ENCODE measurements at places on chromosomes 11 and 22.

- DNase-seq, result peak; percentile 93
Measured at GRCh38 chr11:71202598-71202944, 49.8 kb downstream of the SHANK2 start.

- DNase-seq, result no peak
Measured at GRCh38 chr11:123815122-123815521, 9.0 kb upstream of the OR6M1 start.

- DNase-seq, result no peak
Measured at GRCh38 chr11:121887976-121888557, 227.9 kb downstream of the BLID start.

- no peak for DNase-seq
Measured at GRCh38 chr11:112465433-112466024, 204.9 kb upstream of the PLET1 start.

DNA sequence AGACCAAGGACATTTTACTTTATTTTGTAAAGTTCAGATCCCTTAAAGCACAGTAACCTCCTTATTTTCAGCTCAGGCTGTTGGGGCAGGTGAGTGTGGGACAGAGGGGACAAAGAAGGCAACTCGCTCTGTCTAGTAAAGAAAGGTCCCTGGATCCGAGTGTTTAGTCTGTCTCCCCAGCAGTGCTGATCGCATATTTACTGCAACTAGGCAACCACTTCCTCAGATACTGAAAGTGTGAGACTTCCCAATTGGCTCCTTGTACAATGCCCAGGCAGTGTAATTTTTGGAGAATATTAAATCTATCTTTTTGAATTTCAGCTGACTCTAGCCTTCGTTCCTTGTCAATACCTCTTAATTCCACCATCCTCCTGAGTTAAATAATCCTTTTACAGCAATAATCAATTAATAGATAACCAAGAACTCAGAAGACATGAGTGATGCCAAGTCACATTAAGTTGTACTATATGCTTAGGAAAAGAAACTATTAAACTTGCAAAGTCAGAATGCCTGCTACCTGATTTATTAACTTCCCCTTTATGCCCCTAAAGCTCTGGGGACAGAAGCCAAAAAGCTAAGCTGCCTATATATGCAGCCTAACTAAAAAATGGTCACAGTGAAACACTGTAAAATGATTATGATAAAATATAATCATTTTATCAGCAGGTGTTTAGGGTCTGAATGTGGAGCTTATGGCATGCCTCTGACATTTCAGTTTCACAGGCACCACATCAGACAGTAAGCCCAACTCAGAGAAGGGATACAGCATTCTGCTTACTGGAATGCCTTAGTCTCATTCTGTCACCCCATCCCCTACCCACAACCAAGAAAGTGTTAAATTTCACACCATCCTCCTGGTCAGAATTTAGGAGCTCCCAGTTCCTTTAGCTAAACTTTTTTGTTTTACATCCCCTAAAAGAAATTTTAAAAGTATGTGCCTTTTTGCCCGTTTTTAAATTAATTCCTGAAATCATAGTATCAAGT lies 138.7 kb downstream of the TRIM44 start:
- no peak for DNase-seq

DNA sequence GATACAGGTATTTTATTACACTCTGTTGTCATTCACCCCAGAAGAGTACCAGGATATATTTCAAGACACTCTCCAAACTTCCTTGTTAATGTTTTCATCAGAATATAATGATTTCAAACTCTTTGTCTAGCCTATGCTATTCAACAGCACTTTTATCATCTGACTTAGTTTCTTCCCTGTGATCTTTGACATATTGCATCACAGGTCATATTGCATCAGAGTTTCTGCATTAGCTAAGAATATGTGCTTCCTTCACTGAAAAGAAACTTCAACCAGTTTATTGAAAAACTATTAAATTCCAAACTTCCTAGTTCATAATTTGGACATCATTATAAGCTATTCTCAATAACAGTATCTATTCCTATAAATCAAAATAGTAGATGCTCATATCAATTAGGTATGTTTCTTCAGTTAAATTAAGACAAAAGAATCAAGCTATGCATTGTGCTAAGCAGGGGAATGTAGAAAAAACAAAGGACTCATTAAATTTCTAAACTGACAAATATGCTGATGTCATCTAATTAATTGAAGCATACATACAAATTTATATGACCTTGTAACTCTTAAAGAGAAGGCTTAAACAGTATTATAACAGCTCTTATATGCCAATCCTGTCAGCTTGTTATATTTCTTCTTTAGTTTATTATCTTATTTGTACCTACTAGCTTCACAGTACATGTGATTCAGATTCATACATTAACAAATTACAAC lies 361.8 kb upstream of the LUZP2 start:
- no peak for DNase-seq

DNA sequence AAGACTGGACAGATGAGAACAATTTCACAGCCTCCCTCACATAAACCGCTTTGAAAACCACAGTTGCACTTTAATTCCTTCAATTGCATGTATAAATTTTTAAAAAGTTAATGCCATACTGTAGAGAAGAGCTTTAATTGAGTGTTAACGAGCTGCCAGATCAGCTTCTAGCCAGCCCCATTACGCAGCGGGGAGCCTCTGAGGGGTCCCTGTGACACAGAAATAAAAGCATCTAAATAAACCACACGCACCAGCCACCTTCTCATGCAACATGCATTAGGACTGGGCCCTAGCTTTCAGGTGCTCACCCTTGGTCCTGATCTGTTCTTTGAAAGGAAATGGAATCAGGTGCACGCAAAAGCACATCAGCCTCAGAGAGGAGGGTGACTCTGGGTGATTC lies 111.7 kb downstream of the SPATA19 start:
- DNase-seq, result no peak

DNA sequence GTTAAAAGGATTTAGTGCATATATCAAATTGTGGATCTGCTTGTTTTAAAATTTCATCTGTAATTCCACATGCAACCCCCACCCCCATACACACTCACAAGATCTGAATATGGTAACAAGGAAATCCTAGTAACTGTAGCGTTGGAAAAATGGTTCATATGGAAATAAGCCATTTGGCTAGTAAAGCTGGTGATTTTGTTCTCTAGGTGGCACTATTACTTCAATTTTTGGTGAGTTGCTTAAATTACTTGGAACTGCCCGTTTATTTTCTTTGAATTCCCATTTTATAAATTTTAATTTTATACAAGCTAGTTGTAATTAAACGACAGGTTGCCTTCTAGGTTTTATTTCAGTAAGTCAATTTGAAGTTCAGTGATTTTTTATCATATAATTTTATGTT lies 5.3 kb downstream of the BDNF start:
- no peak for DNase-seq

DNA sequence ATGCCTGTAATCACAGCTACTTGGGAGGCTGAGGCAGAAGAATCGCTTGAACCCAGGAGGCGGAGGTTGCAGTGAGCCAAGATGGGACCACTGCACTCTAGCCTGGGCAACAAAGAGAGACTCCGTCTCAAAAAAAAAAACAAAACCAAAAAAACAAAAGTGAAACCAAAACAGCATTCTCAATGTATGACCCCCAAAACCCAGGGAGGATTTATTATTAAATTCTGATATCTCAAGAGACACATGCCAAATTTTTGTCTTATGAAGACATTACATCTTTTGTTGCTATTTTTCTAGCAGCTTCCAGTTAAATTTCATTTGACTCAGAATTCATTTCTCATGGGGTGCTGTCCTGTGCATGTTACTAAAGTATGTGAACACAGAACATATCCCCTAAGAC lies 3.0 kb upstream of the YPEL4 start:
- DNase-seq, result no peak

GRCh38 chr22:19394274-19395050 lies 37.1 kb downstream of the HIRA start:
- DNase-seq, result no peak

- DNase-seq, result no peak
Measured at GRCh38 chr22:31623592-31624304, 38.3 kb downstream of the PISD start.

- DNase-seq, result no peak
Measured at GRCh38 chr22:35564975-35565867, 24.6 kb downstream of the RASD2 start.

DNA sequence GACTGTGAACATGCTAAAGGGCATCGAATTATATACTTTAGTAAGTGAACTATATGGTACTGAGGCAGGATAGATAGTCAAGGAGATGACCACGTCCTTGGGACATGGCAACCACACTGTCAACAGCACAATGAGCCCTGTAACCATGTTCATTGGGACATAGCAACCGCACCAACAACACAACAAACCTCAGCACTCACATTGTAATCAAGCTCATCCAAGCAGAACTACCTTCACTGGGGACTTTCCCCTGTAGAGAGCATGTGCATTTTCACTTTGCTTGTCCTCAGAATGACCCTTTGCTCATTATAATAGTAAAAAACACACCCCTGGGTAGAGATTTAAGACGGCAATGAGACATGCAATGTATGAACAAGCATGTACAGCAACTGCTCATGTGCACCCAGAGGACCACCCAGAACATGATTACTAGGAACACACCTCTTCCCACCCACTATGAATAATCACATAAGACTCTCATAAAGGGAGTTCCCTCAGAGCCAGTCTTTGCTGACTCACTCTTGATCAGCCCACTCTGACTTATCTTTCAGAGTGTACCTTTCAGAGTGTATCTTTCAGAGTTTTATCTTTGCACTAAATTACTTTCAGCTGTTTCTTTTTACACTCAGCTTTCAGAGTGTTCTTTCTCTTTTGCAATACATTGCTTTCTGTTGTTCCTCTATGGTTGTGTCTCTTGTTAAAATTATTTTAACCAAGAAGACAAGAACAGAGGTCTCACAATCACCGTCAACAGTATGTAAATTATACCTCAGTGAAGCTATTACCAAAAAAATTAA lies 4.1 kb upstream of the PLAAT2 start:
- DNase-seq, result no peak

DNA sequence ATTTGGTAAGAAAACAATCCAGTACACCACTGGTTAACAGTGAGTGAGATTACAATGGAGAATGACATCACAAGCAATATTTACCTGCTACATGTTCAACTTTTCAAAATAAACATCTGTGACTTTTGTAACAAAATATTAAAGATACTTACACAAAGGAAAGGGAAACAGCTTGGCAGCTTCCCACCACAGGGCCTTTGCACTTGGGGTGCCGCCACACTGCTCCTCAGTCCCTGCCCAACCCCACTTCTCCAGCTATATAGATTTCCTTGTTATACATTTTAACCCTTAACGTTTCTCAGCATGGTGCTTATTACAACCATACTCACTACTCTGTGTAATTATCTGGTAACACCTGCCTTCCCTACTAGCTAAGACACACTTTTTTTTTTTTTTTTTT lies 10.9 kb downstream of the KMT5B start:
- DNase-seq, result peak; percentile 23

DNA sequence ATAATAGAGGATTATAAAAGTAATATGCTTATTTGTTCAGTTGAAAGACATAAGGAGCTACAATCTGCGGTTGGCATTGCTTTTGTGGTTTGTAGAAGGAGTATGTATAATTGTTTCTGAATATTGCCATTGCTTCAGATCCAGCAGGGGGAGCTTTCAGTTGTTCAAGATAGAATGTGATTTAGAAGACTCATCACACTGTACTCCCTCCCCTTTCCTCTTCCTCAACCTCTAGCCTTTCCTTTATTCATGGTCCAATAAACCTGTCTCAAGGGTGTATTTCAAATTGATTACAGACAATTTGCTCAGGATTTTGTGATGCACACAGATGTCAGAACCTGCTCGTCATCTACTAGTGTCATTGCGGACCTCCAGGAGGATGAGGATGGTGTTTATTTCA lies 9.8 kb downstream of the PRMT3 start:
- DNase-seq, result no peak

GRCh38 chr11:48109046-48109666 lies 107.5 kb upstream of the OR4B1 start:
- DNase-seq, result peak; percentile 23

GRCh38 chr11:122879785-122880184 lies 2.8 kb upstream of the JHY start:
- no peak for DNase-seq

GRCh38 chr11:68430801-68431200 lies 29.8 kb upstream of the PPP6R3 start:
- DNase-seq, result no peak

- DNase-seq, result no peak
Measured at GRCh38 chr11:123892031-123892430, 6.6 kb upstream of the TMEM225 start.

- DNase-seq, result no peak
Measured at GRCh38 chr22:48173061-48173772, 1410.8 kb downstream of the TBC1D22A start.

DNA sequence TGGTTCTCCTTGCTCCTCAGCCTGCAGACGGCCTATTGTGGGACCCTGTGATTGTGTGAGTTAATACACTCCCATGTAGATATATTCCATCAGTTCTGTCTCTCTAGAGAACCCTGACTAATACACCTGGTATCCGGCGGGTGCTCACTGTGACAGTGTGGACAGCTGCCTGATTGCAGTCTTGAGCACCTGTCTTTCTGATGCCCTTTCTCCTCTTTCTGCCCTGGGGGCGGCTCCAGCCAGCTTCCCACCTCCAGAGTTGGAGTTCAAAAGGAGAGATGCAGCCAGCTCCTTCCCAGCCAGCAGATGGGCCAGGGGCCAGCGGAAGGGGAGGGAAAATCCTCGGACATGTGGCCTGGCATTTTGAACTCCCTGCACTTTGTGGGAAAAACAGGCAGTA lies 15.0 kb downstream of the SMIM38 start:
- DNase-seq, result no peak

DNA sequence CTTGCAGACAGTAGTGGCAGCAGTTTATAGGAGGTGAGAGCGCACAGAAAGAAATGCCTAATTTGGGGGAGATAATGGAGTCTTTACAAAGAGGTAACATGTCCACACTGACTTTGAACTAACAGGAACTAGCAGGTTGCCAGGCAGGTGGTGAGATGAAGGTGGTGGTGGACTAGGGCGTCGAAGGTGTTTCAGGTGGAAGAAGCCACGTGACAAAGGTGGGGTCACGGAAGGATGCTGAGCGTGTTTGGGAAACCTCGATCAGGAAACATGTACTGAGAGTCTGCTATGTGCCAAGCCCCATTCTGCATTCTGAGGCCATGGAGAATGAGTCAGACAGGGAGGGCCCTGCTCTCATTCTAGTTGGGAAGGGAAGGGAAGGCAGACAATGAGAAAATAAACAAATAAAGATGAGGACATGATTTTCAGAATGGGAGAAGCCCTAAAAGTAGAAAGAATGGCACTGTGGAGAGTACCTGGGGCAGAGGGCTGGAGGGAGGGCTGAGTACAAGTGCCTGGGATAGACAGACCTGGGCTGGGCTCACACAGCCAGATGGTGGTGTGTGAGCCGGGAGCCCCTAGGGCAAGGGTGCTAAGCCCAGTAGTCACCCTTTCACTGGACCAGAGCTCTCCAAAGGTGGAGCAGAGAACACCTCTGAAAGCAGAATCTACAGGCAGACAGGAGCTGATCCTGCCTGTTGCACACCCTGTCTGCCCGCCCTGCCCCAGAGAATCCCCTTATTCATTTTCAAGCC lies 16.2 kb upstream of the NNMT start:
- no peak for DNase-seq

All from right lobe of liver (tissue), 6 donors.